ENCODE measurements at places on chromosomes 3 and 15.

DNA sequence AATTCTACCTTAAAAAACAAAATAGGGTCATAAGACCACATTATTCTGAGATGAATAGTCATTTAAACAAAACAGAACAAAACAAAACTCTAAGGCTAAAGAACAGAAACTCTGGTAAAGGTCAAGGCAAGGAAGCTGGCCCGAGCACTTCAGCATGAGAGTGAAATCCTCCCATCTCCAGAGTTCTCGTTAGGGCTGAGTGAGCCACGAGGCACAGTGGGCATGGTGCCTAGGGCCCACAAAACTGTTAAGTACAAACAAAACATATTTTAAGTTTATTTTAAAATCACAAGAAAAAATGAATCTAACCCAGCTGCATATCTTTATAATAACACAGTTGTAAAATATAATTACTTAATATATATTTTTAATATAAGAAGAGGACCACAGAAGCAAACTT, 417.8 kb upstream of the GBE1 start:
- DNase-seq: no peak

GRCh38 chr3:146072824-146073223, 88.2 kb downstream of the PLOD2 start:
- DNase-seq: no peak

- peak; percentile 48 for DNase-seq
Observed at GRCh38 chr15:99732751-99733267, 428 bp downstream of the LYSMD4 start.

DNA sequence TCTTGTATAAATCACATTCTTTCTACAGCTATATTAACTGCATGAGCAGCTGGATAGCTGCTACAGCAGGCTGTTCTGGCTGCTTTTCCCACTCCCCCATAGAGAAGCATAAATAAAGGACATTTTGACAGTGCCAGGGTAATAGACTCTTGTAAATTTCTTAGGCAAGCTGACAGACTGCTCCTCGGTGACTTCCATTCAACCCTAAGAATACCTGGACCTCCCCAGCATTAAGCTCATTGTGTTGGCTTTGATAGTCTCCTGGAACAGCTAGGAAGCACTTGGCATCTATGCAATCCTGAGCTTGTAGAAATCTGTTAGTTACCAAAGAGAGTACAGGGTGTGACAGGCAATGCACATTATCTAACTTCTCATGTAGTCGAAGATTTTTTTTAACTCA, 475.4 kb downstream of the AGBL1 start:
- DNase-seq: no peak

- no peak for DNase-seq
Observed at GRCh38 chr3:160841455-160841854, 85.4 kb downstream of the PPM1L start.

DNA sequence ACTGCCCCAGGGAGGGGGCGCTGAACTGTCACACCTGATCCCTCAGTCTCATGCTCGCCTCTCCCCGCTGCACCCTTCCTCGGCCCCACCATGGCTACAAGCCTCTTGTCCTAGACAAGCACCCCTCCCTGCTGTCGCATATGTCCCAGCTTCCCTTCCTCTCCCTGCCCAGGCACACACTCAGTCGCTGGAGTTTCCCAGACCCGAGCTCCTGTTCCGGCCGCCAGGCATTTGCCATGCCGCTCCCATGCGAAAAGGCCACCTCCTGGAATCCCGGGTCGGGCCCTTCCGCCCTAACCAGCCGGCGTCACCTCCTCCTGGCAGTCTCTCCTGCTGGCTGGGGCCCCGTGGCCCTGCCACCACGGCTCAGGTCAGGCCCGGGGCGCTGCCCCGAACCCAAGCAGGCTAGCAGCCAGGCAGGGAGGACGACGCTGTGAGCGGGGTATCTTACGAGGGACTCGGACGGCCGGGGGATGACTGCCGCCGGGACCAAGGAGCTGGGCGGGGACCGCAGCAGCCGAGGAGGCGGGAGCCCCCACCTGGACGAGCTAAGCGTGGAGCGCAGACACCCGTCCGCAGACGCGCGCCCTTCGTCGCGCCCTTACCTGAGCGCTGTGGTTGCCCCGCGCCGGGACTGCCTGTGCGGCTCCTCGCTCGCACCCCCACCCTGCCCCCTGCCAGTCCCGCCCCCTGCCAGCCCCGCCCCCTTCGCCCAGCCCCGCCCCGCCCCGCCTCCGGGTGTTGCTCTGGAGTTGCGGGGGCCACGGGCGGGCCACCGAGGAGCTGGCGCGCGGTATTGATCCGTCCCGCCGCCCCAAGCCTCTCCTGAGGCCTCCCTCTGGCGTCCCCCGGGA, at the start of gene ALS2CL:
ALS2CL (minus strand) TSS at position 642 of the 854 bp plus-strand sequence. CDS start 4,239 bp downstream, outside the sequence.
- DNase-seq: peak; percentile 63

DNA sequence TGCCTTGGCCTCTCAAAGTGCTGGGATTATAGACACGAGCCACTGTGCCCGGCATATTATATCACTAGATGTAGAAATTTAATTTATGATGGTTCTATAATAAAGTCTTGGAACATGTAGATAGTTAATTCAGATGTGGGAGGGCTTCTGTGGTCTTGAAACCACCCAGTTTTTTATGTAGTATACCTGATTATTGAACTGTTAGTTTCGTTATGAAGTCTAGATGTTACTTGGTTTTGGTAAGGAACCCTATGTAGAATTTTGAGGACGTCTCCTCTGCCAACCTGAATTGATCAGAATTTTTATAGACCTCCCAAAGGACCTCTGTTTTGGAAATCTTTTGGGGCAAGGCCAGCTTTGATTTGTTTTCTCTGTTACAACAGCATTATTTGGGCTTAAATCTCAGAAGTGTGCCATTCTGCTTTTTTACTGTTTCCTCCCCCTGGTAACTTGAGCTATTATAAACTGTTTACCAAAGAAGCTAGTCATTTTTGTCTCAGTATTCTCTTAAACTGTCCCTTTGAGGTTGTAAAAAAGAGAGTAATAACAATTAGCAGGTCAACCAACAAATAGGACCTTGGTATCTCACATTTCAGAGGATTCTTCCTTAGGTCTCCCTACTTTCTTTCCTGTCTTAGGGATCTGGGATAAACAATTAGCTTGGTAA, 20.8 kb downstream of the AKAP13 start:
- no peak for DNase-seq

GRCh38 chr3:182005701-182006100, 294.0 kb downstream of the SOX2 start:
- no peak for DNase-seq

DNA sequence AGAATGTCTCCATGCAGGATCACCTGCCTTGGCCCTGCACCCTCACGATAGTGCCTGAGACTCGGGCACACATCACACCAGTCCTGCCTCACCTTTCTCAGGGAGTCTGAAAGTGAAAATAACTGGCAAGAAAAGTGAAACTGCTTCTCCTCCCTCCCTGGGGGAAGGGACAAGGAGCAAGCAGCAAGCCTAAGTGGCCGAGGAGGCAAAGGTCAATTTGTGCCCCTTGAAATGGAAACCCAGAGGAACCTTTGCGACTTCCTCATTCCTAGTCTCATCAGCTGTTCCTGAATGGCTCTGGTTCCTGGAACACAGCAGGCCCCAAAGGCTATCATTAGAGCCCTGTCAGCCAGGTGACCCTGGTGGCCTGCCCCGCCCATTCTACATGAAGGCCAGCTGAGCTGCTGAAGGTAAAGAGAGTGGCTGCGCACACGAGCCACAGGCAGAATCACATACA, 28.0 kb upstream of the SLCO2A1 start:
- DNase-seq: no peak

DNA sequence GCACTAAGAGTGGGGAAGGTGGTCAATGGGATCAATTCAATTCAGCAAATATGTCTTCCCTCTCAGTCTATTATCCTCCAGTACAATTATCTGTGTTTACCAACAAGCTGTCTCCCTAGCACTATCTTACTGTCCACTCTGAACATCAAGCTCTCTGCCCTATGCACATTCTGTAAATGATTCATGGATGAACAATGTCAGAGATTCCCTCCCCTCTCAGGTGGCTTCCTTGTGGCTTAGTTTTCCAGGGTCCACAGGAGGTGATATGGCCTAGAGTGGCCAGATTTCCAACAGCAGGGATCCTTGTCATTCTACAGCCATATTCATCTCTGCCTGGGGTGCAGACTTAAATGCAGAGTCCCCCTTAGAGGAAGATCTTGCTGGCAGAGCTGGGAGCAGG, 225.1 kb downstream of the UACA start:
- DNase-seq: no peak

DNA sequence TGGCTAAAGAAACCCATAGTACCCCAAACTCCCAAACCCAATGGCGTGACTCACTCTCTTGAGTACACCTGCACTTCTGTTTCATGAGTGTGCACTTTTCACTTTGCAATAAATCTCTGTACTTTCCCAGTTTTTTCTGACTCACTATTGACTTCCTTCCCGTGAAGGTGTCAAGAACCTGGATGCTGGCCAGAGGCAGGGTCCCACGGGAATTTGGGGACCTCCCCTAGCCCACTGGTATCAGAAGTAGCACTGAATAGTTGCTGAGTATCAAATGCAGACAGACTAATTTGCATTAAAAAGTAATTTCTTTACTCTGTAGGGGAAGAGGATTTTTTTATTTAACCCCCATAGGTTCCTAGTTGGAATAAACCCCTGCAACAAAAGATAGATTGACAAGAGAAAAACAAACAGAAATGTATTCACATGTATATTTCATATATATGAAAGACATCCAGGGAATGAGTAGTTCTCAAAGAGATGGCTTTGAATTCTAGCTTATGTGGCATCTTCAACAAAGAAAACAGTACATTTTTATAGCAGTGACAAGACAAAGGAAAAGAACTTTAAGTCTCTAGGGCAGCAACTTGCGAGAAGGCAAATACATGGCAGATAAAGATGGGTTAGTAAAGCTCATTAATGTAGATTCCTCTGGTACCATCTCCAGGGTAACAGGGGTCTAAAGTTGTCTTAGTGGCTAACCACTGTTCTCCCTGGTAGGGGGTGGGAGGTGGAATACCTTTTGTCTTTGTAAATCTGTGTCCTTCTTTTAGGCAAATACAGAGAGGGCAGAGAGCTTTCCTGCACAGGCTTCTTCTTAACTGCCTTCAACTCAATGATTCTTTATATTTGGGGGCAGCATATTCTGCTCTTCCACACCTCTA, 385.5 kb upstream of the PDZRN3 start:
- DNase-seq: no peak

DNA sequence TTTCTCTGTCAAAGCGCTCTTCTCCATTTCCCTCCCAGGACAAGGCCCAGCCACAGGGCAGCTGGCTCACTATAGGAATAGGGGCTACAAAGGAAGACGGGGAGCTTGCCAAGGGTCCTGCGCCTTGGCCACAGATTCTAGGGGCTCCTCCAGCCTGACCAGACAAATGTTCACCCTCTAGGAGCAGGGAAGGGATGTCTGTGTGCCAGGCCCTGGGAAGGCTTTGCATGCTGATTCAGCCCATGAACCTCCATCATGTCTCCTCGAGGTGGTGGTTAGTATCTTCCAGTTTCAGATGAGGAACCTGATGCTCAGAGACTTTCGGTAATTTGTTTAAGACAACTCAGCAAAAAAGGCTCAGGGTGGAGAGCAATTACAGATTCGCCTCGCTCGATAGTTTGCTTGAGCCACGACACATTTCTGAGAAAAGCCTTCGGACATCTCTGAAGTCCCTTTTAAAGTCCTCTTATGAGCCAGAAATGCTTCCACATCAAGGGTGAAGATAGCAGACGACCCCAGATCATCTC, 110.0 kb downstream of the XXYLT1 start:
- DNase-seq: no peak

- no peak for DNase-seq
Observed at GRCh38 chr3:154247806-154248415, 76.4 kb downstream of the DHX36 start.

- no peak for DNase-seq
Observed at GRCh38 chr3:43852066-43852465, 161.3 kb downstream of the ABHD5 start.

DNA sequence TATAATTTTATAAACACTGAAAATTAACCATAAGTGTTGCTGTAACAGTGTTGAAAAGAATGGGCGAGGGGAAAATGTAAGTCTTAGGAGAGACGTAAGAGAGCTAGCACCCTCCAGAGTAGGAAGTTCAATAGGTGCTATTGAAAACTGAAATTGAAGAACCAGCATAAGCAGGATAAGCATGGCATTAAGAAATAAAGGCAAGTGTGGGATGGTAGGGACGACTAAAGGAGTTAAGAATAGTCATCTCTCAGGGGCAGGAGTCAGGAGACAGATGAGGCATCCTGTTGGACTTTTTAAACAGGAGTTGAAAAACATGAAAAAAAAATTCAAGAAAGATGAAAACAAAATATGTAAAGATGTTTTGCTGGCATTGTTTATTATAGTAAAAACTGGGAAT, 43.5 kb downstream of the ABHD2 start:
- DNase-seq: no peak

DNA sequence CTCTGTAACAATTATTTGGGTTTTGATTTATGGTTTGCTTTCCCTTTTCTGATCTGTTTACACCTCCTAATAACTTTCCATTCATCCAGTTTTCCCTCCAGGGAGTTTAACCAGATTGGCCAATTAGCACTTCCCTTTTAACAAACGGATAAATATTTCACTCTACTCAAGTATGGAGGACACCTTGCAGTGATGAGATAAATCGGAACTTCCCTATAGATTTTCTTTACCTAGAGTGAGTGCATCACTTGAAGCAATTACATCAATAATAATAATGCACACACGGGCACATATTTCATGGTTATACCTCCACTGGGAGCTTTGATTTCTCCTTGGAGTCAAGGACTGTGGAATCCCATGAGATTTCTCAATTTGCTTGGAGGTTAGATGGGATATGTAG, 239.1 kb upstream of the CFAP20DC start:
- no peak for DNase-seq

GRCh38 chr15:100043068-100043641, 298.6 kb downstream of the ADAMTS17 start:
- peak; percentile 71 for DNase-seq

GRCh38 chr3:102006812-102007485, 157.6 kb downstream of the NFKBIZ start:
- DNase-seq: no peak

DNA sequence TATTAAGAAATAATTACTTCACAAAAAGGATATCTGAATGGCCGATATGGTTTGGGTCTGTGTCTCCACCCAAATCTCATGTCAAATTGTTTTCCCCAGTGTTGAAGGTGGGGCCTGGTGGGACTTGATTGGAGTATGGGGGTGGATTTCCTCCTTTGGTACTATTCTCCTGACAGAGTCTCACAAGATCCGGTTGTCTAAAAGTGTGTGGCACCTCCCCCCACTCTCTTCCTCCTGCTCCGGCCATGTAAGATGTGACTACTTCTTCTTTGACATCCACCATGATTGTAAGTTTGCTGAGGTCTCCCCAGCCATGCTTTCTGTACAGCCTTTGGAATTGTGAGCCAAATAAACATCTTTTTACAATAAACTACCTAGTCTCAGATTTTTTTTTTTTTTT, 34.5 kb downstream of the ZBTB11 start:
- DNase-seq: no peak

GRCh38 chr3:123126031-123126430, 59.2 kb downstream of the PDIA5 start:
- no peak for DNase-seq

- DNase-seq: no peak
Observed at GRCh38 chr15:59364248-59364647, 8.4 kb downstream of the MYO1E start.

GRCh38 chr3:134650431-134651346, at the start of gene KY:
Gene KY (minus strand): TSS chr3:134651022. CDS start chr3:134650960, 62 bp downstream.
- DNase-seq: peak; percentile 58
